ENCODE measurements at places on chromosomes 1 and 21. TPM values are rescaled to one million over a fixed set of nuclear protein-coding genes. Genes with fewer than 3 reads are reported as not detected.

KCND3 gene
- 0.09 TPM for polyA plus RNA-seq

GUCA2B gene
- not detected for polyA plus RNA-seq

ATP6V1G3 gene
- polyA plus RNA-seq = not detected

NGF gene
- not detected for polyA plus RNA-seq

EPHB2 gene
- 0.03 TPM for polyA plus RNA-seq

SRM gene
- polyA plus RNA-seq = 27.9 TPM

ANGPTL3 gene
- 1.3 TPM for polyA plus RNA-seq

FCAMR gene
- not detected for polyA plus RNA-seq

GJA9 gene
- 0.08 TPM for polyA plus RNA-seq

FAM72A gene
- polyA plus RNA-seq = 11.1 TPM

ADAMTS1 gene
- polyA plus RNA-seq = 0.34 TPM

ZNF648 gene
- 0.43 TPM for polyA plus RNA-seq

C1orf122 gene
- polyA plus RNA-seq = 25.1 TPM

CADM3 gene
- polyA plus RNA-seq = not detected

NTNG1 gene
- polyA plus RNA-seq = not detected

TMIGD3 gene
- polyA plus RNA-seq = not detected

SLC1A7 gene
- polyA plus RNA-seq = 4.8 TPM

GNG12 gene
- polyA plus RNA-seq = 0.11 TPM

TRIM17 gene
- polyA plus RNA-seq = 0.22 TPM

PLA2G2D gene
- not detected for polyA plus RNA-seq

NHLH2 gene
- polyA plus RNA-seq = not detected

RORC gene
- polyA plus RNA-seq = 9.3 TPM

HES3 gene
- not detected for polyA plus RNA-seq

FGR gene
- polyA plus RNA-seq = 0.04 TPM

FCRLB gene
- polyA plus RNA-seq = 0.03 TPM

IGSF9 gene
- polyA plus RNA-seq = 0.04 TPM

F5 gene
- polyA plus RNA-seq = 64.0 TPM

FMO2 gene
- polyA plus RNA-seq = not detected

TRABD2B gene
- 0.17 TPM for polyA plus RNA-seq

KDF1 gene
- polyA plus RNA-seq = 7.4 TPM

SSBP3 gene
- polyA plus RNA-seq = 19.0 TPM

Measured in HepG2 (cell line).